IPS DF 6.9 (cell line): ENCODE measurements at places on chromosomes 7 and 10.

DNA sequence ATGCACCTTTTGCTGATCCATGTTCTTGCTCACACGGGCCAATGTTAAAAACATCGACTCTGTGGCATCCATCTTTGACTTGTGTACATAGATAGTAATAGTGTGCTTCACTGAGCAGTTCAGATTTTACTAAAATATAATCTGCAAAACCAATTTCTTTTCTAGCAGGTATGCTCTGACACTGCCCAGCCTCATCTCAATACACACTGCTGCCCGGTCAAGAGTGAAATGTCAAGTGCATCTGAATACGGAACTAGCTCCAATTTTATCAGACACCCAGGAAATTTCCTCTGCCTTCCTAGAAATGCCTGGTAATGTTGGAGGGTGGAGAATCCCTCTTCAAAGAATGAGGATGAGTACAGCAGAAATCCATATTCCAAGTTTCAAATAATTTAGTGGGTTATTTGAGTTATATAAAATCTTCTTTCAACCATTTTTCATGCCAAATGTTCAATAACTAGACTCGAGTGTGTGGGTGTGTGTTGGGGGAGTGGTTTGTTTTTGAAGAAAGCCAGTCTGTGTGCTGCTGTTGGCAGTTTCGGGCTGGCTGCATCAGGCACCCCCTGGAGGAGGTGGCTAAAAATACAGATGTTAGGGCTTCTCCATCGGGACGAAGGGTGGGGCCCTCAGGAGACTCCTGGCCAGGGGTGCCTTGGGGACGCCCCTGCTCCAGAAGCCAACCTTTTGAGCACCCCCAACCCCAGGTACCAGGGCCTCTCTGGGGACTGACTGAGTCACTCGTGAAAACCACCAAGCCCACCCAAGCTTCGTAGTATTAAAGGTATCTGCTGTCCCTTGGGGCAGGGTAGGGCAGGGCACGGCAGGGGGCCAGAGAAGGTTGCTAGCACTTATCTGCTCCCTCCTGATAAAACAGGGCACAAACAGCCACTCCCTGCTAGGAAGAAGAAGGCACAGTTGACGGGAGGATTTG, 15.4 kb downstream of the CTBP2 start:
- DNase-seq, result no peak

DNA sequence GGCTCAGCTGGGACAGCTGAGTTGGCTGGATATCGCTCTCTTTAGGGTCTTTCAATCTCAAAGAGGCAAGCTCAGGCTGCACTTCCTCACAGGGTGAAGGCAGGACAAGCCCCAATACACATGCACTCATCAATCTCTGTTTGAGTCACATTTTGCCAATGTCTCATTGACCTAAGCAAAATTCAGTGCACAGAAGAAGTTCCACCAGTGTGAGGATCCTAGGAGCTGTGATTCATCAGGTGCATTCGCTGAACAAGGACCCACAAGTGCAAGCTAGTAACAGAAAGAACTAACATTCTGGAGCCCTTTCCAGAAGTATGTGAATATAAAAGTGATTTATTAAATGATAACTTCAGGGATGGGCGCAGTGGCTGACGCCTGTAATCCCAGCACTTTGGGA, 477.2 kb downstream of the GPAM start:
- no peak for DNase-seq

DNA sequence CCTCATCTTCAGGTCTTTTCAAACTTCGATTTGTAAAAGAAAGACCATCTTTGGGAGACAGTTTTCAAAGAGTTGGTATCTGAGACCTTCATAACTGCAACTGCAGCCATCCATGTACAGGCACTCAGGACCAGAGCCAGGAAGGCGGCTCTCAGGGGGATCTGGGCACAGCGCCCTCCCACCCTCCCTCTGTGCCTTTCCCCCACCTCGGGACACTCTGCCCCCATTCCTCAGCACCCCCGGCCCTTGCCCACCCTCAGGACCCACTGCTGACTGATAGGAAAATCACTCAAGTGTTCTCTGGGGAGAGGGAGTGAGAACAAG, 143.6 kb downstream of the CUBN start:
- no peak for DNase-seq

DNA sequence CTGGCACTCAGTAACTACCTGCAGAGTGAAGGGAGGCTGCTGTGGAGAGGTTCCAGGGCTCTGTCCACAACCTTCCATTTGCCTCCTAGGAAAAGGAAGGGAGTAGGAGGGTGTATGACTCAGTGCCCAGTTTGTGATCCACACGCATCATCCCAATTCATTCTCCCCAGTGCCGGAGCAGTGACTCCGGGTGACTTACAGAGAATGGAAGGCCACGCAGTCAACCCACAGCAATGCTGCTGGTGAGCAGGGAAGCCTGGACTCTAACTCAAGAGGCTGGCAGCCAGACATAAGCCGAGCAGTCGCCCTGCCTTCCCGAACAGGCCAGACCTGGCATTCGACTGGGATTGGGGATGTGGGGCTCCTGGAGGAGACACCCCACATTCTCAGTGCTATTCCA, 139.9 kb downstream of the SH3PXD2A start:
- DNase-seq, result no peak

DNA sequence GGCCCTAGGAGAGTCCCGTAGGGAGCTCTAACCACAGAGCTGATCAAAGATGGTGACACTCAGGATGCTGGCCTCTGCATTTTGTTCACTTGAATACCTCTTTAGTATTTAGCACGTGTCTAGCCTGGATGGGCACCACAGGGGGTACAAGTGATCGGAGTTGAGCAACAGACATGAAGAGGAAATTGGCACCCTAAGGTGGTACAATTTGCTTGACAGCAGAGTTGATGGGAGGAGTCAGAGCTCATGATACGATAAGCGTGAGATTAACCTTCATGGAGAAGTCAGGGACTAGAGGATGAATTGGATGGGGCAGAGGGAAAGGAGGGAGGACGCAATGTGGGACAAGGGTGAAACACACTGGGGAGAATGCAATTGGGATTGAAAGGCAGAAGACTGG, 9.9 kb upstream of the ZNF212 start:
- DNase-seq, result no peak

DNA sequence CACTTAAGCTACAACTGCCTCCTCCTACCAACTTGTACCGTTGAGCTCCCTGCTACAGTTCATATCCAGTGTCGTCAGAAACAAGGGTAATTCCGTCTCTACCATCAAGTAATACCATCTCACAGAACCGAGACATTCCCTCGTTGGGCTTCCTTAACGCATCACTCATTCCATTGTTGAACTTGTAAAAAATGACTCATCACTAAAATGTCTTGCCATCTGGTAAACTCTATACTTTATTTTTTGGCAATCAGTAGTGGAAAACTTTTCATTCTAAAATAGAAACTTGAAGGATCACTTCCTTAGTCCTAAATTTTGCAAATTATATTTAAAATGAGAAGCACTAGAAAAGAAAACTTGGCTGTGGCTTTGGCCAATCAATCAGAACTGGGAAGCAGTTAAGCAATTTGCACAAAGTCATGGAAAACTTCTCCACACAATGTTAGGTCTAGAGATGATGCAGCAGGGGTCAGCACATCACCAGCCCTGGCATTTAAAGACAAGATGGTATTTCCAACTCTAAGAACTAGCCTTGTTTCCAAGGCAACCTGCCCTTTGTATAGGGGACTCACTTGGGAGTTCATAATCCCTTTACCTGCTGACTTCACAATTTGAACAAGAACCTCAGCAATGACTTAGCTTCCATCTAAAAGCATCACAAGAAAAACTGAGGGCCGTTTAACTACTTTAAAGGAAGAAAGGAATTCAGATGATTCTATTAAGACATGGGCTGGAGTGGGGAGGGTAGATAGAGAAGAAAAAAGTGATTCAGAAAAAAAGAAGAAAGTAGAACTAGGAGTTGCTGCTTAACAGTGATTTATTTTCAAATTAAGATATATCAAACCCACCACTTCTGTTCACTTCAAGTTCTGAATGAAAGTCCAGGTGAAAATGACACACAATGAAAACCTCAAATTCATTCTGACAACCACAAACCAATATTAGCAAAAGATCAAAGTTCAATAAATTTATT, 288.1 kb downstream of the PARD3 start:
- peak; percentile 70 for DNase-seq
